ENCODE measurements at places on chromosomes 4 and X.

GRCh38 chr4:25367004-25367621 lies 9.9 kb upstream of the ANAPC4 start:
- peak; percentile 50 for DNase-seq

DNA sequence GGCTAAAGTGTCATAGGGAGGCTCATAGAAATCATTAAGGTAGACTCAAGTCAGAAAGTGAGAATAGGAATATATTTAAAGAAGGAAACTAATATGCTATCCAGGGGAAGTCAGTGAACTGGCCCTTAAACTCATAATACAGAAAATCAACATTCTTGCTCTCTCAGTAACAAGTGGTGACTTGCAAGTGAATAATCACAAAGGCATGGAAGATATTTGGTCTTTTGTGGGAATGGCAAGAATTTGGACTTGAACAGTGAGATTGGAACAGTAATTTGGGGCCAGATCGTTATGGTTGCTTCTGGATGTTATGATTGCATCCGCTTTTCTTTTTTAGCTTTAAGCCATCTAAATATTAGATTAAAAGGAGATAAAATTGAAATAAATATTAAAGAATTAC lies 103.8 kb downstream of the TBC1D19 start:
- DNase-seq = no peak

- no peak for DNase-seq
Measured at GRCh38 chrX:15998350-15998749, 125.0 kb upstream of the GRPR start.

DNA sequence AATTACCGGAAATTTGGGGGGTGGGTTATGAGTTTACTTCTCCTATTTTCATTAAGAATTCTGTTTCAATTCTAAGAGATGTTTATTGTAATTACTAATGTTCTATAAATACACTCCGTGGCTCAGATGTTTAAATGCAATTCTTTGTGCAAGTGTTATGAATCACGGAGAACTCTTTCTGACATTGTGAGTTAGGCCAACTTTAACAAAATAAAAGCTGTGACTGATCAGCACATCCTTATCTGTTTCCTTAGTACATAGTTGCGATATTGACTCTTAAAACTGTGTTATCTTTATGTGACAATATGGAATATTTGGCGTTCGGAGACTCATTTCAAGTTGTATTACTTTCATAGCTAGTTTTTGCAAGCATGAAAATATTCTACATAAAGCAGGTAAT lies 902 bp downstream of the KLHL4 start:
- no peak for DNase-seq

DNA sequence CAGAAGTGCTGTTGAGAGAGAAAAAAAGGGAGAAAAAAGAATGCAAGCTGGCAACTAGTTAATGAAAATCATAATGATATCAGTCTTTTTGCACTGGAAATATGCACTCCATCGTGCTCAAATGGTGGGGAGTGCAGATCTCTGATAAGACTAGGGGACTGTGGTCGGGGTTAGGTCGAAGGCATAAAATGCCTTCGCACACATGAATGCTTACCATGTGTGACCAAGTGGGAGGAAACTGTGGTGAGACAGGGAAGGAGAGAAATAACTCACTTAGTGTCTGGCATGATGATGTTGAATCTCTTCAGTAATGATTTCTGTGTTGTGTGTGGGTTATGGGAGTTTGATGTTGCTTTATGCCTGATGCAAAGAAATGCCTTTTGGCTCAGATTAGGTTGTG lies 358.9 kb downstream of the FBXO8 start:
- DNase-seq = no peak

GRCh38 chr4:181323061-181323460 lies 920.1 kb upstream of the TENM3 start:
- DNase-seq = no peak

GRCh38 chrX:31228909-31229308 lies 157.1 kb upstream of the FTHL17 start:
- DNase-seq = no peak

- peak; percentile 39 for DNase-seq
Measured at GRCh38 chrX:107674480-107675364, 46.4 kb downstream of the PRPS1 start.

DNA sequence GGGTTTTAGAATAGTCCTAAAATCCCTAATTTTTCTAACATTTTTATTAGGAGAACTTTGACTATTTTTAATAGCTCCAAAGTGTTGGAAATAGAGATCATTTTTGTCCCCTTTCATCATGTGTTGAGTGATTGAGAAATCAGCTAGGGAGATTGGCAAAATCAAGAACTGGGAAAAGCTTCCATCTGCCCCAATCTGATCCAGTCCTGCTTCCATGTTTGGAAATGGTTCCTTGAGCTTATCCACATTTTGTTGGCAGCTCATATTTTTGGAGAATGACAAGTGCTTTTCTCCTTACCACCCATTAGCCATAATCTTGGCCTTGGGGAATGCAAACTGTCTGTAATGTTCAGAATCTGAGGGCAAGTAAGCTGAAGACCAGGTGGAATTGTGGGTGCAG lies 73.9 kb downstream of the SYNPO2 start:
- DNase-seq = no peak

- no peak for DNase-seq
Measured at GRCh38 chrX:2897311-2897689, 31.8 kb downstream of the ARSD start.

DNA sequence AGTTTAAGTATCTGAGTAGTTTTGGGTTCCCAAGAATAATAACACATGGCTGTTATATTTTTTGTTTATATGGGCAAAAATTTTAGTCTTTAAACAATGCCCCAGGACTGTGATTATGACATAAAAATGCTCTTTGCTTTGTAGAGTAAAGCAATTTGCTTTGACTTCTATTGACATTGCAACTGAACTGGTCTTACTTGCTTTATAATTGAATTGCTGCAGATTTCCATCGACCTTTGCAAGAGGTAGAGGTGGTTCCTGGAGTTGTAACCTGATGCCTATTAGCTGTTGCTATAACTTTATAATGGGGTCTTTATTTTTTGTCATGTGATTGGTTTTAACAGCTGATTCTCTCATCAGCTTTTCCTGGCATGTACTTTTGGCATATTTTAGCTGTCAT lies 302.9 kb downstream of the ARHGAP10 start:
- DNase-seq = no peak

- no peak for DNase-seq
Measured at GRCh38 chr4:141645611-141646340, 9.4 kb downstream of the IL15 start.

- DNase-seq = peak; percentile 16
Measured at GRCh38 chr4:82555276-82555675, 6.5 kb downstream of the TMEM150C start.

GRCh38 chr4:19239565-19239964 lies 1012.1 kb upstream of the SLIT2 start:
- DNase-seq = no peak

DNA sequence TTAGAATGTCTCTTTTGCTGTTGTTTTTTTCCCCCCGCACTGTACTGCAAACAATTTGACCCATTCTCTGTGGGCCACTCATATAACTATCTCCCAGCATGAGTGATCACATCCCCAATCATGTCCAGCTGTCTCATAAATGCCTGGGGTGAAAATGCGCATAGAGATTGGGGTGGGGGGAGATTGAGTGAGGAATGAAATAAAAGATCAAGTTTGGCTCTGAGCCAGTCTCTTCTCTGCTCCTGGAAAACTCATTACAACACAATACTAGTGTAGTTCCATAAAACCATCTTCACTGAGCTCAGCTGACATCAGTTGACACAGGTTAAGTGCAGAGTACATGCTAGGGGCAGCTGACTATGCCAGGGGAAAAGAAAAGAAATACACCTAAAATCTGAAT lies 96.9 kb downstream of the EGF start:
- DNase-seq = no peak

DNA sequence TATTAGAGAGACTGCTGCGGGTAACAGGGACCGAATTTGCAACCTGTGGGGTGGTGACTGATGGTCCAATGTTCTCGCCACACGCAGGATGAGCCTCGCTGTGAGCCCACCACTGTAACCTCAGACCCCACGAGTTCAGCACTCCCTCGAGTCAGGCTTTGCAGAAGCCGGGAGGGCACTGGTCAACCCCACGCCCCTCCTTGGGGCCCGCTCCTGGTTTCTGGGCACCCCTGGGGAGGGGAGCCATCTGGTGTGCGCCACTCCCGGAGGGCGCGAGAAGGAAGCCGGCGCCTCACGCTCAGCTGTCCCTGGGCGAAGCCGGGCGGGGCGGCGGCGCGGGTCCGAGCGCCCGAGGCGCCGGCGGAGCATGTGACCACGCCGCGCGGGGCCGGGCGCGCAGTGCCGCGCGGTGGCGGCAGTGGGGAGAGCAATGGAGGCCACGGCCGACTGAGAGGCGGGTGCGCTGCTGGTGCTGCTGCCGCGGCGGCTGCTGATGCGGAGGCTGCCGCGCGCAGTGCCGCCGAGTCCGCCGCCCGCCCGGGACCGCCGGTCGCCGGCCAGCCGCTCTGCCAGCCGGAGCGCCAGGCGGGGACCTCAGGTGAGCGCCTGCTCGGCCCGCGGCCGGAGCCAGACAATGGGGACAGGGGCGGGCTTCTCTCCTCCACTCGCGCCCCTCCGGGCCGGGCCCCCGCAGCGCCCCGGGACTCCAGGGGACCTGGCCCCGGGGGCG lies 100.1 kb downstream of the CEP135 start:
- peak; percentile 76 for DNase-seq

DNA sequence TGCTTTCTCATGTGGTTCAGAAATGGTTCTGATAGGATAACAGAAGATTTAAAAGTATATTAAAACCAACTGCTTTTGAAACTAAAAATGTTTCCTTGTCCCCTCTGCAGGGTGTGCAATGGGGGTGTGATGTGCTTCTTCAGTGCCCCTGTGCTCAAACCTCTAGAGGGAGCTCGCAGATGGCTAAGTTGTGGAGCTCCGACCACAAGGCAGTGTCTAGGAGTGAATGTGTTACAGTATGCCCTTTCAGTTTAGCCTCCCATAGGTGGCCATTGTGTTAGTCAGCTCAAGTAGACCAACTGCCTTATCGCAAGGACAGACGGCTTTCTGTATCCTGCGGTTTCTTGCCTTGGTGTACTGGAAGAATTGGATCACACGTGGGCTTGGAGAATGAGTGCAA lies 130.5 kb downstream of the TENT5D start:
- no peak for DNase-seq

DNA sequence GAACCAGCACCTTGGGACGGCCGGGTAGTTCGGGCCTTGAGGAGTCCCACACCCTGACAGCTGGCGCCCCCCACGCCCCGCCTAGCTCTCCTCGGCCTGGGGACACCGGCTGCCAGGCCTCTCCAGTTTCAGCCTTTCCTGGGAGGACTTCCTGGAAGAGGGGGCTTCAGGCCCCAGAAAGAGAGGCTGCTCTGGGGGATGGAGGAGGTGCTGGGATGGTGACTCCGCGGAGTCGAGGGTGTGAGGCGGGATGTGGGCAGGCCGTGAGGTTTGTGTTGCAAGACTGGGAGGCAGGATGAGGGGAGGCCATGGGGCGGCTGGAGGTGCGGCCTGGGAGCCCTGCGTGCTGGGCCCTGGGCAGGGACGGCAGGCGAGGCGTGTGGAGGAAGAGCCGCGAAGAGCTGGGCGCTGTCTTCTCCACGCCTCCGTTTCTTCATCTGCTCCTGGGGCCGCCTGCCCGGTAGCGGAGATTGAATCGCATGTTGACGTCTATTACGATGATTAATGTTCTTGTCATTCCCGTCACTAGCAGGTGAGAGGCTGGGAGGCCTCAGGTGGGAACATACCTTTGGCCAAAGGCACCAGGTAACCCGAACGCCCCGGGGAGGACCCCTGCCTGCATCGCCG lies 918 bp upstream of the FGFRL1 start:
- DNase-seq = no peak

DNA sequence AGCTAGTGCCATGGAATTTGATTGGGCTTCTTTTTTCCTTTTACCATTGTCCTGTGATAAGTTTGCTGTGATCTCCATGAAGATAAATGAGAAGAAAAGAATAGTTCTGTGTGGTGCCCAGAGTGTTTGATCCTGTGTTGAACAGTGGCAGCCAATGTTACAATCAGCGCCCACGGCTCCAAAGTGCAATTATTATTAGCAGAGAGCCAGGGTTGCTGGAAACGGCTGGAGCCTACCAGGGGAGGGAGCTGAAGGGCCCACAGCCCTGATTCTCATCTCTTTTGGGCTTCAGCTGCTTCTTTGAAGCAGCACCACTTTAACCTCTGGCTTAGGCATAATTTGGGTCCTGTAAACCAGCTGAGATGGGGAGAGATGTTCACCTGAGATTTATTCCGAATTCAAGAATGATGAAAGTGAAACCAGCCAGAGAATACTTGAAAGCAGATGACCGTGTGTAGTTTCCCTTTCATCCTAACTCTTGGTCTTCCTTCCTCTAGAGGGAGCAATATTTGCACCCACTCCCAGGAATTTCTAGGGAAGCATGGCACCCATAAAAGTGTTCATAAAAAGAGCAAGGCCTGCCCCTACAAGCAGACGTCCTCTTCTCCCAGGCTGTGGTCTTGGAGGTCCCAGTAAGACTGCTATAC lies 298.3 kb downstream of the EVC2 start:
- peak; percentile 21 for DNase-seq

- DNase-seq = no peak
Measured at GRCh38 chr4:85402371-85402770, 72.6 kb upstream of the ARHGAP24 start.

GRCh38 chrX:39377157-39377556 lies 575.9 kb downstream of the MID1IP1 start:
- DNase-seq = no peak

- DNase-seq = no peak
Measured at GRCh38 chrX:110414679-110415439, 56.2 kb downstream of the RTL9 start.

DNA sequence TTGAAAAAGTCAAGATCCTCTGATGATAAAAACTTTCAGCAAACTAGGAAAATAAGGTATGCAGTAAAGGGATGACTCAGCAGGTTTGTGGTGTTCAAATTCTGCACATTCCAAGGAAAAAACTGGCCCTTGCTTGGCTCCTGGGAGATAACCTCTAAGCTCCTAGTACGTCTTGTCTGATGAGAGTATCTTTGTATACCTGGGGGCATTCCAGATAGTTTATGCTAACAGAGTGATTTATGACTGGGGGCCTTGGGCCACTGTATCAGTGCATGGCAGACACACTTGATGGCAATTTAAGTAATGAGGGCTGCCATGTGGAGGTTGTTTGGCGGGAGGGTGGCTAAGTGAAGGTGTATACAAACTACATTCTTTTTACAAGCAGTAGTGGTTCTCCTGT lies 56.9 kb downstream of the NSG1 start:
- no peak for DNase-seq

DNA sequence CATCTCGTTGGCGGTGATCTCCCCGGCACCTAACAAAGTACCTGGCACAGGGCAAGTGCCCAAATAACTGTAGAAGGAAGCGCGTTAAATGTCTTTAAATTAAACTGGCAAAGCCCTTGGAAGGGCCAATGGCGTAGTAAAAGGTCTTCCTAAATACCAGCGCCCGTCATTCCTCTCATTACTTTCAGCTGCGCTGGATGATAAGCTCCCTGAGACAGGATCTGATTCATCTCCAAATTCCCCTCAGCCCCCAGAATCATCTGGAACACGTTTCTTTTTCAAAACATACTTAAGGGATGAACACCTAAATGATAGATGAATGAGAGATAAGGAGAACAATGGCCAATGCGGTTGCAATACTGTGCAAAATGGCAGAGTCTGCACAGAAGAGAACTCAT lies 95.1 kb downstream of the AFAP1 start:
- no peak for DNase-seq

GRCh38 chrX:7771788-7772438 lies 71.1 kb upstream of the VCX start:
- DNase-seq = no peak

Data from Ammon's horn (tissue), 1 donor.